Stimulated activated CD4-positive, alpha-beta T cell treated with anti-CD3 and anti-CD28 coated beads, Interleukin-15, amount 100 ng/mL, for 24 hours (primary cell): ENCODE measurements at places on chromosomes 2 and 18.

GRCh38 chr2:9232886-9233285 is 26.3 kb downstream of the ASAP2 start:
- DNase-seq: no peak

GRCh38 chr2:37149626-37150322 is 7.0 kb downstream of the EIF2AK2 start:
- no peak for DNase-seq

- DNase-seq: peak; percentile 24
Measured at GRCh38 chr2:239910851-239911640, 114.1 kb downstream of the NDUFA10 start.

GRCh38 chr18:79403723-79404566 is 8.2 kb downstream of the NFATC1 start:
- DNase-seq: no peak

DNA sequence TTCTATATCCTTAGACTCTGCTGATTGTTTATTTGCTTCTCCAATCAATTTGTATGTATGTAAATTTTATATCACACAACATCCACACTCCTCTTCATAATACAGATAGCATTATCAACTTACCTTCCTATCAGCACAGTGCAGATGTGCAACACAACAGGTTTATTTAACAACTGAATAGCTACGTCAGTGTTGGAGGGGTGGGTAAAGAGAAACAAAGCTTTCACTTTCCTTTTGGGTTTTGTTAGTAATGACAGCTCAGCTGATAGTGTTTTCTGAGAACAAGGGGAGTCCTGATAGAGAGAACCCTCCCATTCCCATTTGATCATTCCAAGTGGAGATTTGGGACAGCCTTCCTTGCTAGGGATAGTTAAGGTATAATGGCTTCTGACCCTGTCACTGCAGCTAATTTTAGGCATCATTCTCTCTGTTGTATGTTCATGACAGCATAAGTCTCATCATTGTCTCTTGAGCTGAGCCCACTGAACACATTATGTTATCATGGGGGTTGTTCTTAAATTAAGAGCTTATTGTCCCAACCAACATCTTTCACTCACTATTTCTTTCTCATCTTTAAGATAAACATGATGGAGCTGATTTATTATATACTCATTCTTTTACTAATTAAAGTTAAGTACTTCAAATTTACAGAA is 227.7 kb downstream of the GPD2 start:
- DNase-seq: no peak
